Upper lobe of right lung (tissue), 1 donor: ENCODE measurements at places on chromosomes 3 and 15.

GRCh38 chr3:52609316-52609815, 73.0 kb downstream of the UQCC5 start:
- DNase-seq = no peak

DNA sequence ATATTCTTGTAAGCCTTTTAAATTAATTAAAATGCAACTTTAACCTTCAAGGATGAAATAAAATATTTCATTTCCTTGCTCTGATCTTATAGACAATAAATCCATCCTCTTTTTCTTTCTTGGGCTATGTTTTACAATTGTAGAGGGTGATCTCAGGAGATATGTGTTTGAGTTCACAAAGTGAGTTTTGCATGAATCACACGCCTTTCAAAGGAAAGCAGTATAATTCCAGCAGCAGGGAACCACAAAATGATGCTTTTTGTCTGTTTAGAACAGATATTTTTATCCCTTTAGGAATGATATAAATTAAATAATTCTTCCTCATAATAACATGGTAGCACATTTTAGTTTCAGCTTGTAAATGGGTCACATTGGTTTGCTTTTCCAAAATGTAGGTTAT, 191.2 kb downstream of the SEMA6D start:
- DNase-seq = no peak

DNA sequence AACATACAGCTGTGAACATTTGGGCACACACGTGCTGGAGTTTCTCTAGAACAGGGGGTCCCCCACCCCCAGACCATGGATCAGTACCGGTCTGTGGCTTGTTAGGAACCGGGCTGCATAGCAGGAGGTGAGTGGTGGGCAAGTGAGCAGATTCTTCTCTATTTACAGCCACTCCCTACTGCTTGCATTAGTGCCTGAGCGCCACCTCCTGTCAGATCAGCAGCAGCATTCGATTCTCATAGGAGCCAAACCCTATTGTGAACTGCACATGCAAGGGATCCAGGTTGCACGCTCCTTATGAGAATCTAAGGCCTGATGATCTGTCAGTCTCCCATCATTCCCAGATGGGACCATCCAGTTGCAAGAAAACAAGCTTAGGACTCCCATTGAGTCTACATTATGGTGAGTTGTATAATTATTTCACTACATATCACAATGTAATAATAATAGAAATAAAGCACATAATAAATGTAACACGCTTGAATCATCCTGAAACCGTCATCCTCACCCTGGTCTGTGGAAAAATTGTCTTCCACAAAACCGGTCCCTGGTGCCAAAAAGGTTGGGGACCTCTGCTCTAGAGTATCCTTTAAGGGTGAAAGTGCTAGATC, 25.8 kb downstream of the CHRM5 start:
- no peak for DNase-seq

DNA sequence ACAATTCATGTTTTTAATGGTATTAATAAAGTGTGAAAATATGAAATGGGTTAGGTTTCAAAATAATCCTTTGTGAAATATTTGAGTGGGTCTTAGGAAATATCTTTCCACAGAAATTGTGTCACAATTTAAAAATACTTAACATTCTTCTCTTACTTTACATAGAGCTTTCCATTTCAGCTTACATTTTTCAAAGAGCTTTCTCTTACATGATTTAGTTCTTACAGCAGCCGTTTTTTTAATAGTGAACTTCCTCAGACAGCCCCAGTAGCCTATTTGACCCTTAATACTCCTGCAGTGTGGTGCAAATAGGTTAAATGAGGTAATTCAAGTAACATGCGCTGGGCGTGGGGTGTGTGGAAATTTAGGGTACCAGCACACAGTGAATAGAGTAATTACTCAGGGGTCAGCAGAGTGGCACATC, 21.8 kb downstream of the P2RY12 start:
- no peak for DNase-seq

DNA sequence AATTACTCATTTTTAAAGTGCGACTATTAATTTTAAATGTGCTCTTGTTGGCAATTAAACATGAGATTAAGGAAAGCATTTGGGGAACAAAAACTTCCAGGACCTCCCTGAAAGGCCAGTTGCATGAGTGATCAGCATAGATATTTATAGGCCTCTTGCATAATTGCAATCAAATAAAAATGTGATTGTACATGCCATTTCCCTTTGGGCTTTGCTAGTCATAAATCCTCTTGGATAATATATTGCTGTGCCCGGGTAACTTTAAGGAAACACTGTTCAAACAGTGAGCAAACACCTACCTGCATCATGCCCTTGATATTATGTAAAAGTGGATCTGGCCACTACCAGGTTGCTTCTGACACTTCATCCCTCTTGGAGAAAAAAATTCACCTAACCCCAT, 239.1 kb downstream of the MCTP2 start:
- no peak for DNase-seq

- DNase-seq = no peak
Measured at GRCh38 chr3:2041931-2042330, 56.7 kb upstream of the CNTN4 start.

- no peak for DNase-seq
Measured at GRCh38 chr3:151156618-151157216, 46.3 kb downstream of the GPR171 start.

DNA sequence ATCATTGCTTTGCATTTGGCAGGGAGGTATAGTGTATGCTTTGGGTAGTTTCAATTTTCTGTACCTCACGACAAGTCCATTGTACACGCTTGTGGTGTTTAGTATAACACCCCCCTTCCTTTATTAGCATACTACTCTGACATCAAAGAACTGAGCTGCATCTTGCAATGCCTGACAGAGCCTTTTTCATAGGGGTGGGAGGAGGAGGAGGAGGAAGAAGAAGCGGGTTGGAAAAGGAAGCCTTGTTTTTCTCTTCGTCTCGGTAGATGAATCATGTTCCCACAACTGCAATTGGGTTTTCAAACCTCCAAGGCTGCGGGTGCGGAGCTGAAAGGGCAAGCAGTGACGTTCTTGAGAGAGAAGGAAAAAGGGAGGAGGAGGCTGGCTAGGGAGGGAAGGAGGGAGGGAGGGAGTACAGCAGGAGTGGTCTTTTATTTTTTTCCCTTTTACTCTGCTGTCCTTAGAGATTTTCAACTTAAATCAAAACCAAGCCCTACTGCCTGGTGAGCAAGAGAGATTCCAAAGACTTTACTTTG, 175.7 kb downstream of the KLHL25 start:
- peak; percentile 70 for DNase-seq

DNA sequence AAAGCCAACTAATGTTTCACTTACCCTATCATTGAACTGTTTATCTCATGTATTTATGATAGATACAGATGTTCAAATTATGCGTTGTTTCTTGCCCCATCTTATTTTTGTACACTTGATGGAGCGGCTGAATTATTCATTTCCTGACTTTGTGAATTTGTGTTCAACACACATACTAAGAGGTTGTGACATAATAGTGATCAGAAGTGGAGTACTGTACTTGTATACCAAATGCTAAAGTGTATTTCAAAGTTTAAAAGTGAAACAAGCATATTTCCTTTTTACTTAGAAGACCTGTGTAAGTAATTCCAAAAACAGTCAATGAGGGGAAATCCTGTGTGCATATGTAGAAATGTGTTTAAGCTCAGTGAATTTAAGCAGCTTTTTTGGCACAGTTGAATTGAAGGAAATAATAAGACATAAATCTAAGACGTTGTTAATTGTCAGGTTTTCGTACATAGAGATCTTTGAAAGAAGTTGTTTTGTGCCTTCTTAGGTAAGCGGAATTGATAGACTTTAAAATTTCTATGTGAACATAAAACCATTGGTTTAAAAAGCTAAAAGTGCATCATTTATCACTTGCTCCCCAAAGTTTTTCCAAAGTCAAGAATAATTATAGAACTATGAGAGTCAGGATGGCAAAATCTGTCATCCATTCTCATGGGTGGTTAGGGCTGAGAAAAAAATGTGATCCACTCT, 1.9 kb downstream of the NFKBIZ start:
- no peak for DNase-seq

GRCh38 chr3:46812237-46812791, 50.9 kb downstream of the MYL3 start:
- peak; percentile 87 for DNase-seq

GRCh38 chr3:126955004-126955790, 27.7 kb upstream of the PLXNA1 start:
- peak; percentile 40 for DNase-seq

DNA sequence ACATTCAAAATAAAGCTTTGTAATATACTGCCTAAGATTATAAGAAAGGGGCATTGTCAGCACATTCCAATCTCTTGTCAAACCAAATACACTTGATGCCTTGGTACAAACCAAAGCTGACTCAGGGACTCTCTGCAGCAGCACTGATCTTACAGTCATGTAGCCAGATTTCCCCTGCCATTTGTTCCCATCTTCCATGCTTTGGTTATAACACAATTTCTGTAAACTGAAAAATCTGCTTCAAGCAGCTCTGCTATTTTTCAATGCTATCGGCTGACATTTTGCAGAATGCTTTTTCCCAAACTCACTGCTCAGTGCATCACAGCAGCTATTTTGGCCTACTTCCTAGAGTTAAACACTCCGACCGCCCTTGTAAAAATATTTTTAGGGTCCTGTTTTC, 18.2 kb downstream of the PLOD2 start:
- DNase-seq = no peak

DNA sequence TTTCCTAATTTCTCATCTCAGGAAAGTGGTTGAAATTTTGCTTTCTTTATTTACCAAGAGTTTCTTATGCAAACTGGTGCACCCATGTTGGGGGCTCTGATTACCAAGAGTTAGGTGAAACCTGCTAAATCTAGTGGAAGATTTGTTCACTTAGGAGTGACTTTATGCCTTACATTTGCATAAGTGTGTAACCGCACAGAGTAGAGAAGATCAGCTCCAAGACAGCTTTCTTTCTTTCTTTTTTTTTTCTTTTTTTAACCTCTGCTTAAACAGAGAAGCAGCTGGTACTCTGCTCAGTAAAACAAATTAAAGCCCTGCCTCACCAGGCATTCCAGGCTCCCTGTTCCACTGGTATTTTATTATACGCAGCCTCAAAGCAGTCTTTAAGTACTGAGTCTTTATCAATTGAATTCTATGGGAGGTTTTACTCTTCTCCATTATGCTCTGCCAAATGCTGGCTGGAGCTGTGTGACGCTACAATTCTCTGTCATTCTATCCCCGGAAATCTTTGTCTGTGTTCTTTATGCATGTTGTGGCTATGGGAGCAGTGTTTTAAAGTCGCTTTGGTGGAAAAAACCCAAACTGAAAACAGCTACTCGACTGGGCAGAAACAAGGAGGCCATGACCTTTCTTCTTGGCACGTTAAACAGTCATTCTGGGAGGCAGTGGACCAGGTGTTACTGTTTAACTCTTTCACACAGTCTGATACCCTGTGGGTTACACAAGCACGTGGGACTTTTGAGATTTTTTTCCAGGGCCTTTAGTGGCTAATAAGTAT, 55.2 kb upstream of the GBE1 start:
- no peak for DNase-seq

GRCh38 chr3:16474216-16474615, 39.3 kb downstream of the RFTN1 start:
- no peak for DNase-seq

- DNase-seq = peak; percentile 80
Measured at GRCh38 chr3:197001972-197002700, 27.5 kb downstream of the MELTF start.

DNA sequence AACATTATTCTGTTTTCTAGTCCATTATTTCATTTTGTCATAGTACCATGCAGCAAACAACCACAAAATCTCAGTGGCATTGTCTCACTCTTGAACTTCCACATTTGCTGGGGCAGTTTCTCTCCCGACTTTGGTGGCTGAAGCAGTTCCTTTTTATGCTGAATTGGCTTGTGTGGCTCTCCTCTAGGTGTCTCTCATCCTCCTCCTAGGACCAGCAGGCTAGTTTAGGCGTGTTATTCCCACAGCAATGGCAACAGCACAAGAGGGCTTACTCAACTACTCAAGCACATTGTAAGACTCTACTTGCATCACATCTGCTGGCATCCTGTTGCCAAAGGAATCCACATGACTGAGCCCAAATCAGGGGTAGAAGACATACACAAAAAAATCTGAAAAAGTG, 201.8 kb upstream of the KCNH8 start:
- DNase-seq = no peak

- no peak for DNase-seq
Measured at GRCh38 chr3:62187022-62187431, 186.3 kb downstream of the FEZF2 start.

DNA sequence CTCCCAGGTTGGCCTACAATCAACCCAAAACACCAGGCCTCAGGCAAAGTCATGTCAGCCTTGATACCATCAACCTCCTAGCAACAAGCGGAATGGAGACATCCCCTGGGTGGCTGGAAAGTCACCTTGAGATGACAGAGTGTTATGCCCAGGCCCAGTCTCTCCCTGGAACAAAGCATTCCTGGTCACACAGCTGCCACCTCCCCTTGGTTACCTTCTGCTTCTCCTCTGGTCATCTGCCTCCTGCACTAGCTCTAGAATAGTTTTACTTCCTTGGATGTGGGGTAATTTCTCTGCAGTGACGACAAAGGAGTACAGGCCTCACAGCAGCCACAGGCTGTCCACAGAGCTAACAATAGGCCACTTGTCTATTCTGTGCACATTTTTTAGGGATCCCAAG, 114.9 kb downstream of the RFTN1 start:
- DNase-seq = no peak
